CD8-positive, alpha-beta memory T cell (primary cell): ENCODE measurements at places on chromosomes 2 and 18.

- no peak for DNase-seq
These were observed 7.9 kb upstream of the RNF152 start for GRCh38 chr18:61900504-61901281.

DNA sequence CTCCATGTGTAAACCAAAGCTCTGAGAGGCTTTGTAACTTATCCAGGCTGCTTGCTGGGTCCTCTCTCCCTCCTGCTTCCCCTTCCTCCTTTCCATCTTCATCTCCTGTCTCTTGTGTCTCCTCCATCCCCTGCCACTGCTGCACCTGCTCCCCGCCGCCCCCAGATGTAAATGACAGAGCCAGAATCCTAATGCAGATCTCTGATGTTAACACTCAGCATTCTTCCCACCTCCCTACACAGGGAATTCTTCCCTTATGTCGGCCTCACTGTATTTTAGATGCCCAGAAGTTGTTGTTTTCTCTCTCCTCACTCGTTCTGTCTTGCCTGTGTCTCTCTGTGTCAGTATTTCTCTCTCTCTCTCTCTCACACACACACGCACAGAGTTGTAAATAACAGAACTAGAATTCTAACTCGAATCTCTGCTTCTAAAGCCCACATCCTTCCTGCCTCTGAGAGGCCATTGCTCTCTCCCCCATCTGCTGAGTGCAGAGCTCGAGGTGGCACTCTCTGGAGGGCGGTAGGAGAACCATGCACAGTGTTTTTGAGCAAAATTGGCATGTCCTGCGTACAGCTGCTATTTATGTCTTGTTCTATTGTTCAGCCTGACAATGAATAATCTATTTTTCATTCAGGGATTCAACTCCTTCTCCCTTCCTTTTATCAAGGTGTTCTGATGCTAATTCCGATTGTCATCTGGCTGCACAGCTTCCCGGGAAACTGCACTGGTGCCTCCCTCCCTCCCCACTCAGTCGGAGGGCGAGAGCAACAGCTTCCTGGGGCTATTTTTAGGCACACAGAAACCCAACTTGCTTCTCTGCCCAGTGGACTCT, 219.9 kb downstream of the SH3RF3 start:
- DNase-seq = peak; percentile 50

DNA sequence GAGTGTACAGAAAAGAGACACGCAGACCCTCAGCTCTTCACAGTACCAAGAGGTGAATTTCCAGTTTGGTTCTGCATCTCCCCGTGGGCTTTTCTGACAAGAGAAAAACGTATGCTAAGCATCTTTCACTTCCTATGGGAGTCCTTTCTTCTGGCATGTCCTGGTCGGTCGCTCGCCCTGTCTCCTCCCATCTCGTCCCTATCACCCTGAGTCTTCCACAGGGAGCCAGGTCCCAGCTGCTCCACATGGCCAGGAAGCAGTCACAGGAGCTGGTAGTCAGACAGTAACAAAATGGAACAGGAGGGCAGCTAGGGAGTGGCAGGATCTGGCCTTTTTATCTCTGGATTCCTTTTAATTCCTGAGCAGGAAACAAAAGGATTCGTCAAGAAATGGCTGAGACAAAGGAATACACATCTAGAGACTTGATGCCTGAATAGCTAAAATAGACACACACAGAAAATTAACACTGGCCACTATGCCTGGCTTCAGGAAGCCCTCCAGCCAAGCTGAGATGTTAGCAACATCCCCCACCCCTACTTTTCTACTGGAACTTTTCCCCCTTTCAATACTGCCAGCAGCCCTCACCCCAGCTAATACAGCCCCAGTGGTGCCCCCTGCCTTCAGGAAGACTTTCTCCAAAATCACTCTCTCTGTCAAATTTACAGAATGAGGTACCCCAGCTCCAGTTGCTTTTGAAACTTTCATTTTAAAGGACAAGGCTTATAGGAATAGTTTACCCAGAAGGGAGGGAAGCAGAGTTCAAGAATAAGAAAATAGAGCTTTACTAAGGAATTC, 136.1 kb downstream of the DNER start:
- no peak for DNase-seq

DNA sequence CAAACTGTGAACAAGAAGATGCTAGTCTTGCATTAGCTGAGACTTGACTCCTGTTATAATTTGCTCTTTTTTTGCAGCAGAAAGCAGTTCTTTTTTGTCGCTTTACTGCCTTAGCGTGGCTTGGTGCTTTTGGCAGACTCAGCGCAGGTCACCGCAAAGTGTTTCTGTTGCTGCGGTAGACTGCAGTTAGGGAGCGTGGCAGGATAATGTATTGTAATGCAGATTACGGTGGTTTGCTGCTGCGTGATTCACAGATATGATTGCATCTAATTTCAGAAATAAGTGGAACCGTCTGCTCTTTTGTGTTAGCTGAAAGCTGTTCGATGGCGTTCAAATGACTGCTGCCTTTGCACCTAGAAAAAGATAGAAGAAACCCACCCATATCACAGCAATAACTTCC, 131.6 kb upstream of the SATB2 start:
- no peak for DNase-seq

- no peak for DNase-seq
These were observed 17.7 kb downstream of the RPIA start for GRCh38 chr2:88709181-88709631.

DNA sequence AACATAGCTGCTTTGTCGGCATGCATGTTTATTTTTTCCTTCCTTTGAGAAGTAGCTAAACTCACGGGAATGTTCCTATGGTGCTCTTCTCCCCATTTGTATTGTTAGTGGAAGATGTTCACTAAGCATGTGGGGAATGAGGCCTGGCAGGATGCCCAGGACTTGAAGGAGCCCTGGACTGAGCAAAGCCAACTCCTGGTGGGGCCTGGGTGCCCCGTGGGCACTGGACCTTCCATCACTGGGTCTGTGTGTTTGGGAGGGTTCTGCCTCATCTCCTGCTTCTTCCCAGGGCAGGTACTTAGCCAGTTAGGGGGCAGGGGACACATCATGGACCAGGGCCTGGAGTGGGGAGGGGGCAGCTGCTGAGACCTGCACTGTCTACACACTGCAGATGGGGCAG, 49.3 kb downstream of the ACAA2 start:
- DNase-seq = no peak

- DNase-seq = no peak
These were observed 63.3 kb upstream of the ASAP2 start for GRCh38 chr2:9143264-9143815.

- no peak for DNase-seq
These were observed 13.4 kb downstream of the SERPINB7 start for GRCh38 chr18:63788447-63789096.

GRCh38 chr18:59093668-59094067, 46.0 kb upstream of the SEC11C start:
- no peak for DNase-seq

DNA sequence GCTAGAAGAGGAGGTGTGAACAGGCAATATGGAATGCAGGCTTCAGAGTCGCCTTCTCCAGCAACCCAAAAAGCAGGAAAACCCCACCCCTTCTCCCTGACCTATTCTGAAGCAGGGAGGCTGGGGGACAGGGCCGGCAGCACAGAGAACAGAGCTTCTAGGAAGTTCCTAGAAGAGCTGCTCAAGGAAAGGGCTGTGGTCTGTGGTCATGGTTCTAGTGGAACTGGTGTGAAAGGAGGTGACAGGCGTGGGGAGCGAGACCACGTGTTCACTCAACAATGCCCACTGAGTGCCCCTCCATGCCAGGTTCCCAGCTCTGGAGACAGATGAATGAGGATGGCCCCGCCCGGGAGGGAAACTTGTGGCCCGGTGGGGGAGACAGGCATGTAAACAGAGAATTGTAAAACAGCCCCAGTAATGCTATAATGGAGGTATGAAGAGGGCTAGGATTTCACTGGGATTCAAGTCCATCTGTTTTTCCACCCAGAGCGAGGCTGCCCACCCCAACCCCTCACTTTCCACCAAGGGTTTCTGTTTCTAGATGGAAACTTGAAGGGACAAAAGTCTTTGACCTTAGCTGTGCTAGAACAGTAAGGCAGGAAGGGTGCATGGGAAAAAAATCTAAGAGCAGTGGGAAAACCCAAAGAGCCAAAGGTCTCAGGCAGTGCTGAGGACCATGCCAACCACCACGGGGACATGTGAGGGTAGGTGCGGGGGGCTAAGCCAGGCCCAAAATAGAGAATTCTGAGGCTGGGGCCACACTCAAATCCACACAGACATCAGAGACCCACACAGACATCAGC, 71.8 kb downstream of the TNS1 start:
- no peak for DNase-seq

GRCh38 chr2:9168821-9169221, 37.8 kb upstream of the ASAP2 start:
- no peak for DNase-seq

DNA sequence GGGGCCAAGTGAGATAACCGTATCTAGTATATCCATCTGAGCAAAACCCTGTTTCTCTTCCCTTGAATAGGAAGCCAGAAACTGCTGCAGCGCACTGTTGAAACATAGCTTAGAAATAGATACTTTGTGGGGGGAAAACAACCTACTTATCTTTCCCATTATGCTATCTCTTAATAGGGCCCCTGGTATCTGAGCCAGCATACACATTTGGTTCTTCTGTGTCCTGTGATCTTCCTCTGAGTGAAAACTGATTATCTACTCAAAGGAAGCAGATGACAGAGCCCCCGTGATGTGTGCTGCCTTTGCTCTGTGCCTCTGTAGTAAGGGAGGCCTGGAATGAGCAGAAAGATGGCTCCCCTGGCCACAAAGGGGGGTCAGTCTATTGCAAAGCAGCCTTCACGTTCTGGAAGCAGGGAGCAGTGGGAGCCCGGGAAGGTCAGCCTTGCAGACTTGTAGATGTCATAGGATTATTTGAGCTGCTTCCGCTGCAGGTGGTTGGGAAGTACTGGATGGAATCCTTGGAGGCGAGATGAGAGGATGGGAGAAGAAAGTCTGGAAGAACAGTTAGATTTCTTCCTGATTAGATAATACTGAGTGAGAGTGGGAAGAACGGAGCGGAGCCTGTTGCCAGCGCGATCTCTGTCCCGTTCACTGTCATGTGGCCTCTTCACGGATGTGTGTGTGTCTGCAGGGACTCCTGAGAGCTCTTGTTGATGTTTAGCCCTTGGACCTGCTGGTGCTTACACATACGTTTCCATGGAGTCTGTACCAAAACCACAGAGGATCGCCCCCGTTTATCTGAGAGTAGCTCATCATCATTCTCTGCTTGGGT, 150.1 kb downstream of the AGAP1 start:
- DNase-seq = no peak

- DNase-seq = no peak
These were observed 32.6 kb upstream of the AGPS start for GRCh38 chr2:177359836-177360595.

DNA sequence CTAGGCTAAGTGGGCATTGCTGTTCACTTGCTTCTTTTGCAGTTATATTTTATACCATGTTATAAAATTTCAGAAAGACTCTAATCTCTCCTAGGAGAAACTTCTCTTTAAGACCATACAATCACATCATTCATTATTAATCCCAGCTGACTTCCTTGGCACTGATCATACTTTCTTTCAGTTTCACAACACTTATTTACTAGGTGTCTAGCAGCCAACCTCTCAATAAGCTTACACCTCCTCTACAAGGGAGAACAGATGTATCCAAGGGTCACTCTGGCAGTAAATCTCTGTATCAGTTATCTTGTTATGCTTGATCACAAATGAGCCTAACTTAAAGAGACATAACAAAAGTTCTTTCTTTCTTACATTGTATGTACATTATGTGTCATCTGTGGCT, 69.8 kb upstream of the EPB41L5 start:
- no peak for DNase-seq

DNA sequence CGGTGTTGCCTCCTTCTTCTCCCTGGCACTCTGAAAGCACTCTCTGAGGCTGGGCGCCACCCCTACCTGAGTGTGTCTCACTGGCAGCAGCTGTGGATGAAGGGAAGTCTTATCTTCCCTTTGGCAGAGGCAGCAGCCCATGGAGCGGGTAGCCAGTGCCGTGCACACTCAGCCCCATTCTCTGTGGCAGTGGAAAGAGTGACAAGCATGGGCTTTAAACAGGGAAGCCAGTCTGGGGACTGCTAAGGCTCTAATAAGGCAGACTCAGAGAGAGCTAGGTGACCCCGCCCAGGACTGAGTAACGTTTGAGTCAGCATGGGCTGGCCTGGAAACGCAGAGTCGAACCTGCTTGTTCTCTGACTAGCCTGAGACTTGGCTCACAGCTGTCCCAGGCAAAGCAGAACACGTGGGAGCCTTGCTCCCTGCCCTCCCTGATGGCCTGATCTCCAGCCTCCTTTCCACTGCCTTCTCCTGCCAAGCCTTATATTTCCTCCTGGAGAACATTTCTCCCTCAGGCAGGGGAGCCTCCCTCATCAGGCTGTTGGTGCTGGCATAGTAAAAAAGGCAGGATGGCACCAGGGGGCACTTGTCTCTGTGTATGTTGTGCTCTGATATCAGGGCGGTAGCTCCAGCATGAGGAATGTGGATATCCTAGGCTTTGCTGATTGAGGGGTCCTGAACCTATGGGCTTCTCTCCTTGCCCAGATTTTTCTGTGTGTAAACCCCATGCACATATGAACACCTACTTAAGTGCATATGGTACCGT, 93.9 kb upstream of the LGALSL start:
- no peak for DNase-seq

DNA sequence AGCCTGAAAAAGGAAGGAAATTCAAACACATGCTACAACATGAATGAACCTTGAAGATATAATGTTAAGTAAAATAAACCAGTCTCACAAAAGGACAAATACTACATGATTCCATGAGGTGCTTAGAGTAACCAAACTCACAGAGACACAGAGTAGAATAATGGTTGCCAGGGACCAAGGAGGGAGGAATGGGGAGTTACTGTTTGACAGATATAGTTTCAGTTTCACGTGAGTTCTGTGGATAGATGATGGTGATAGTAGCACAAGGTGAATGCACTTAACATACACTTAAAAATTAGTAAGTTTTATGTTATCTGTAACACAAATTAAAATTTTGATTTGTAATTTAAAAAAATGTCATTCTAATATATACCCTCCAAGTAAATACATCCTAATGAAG, 106.9 kb upstream of the ACVR1C start:
- no peak for DNase-seq

DNA sequence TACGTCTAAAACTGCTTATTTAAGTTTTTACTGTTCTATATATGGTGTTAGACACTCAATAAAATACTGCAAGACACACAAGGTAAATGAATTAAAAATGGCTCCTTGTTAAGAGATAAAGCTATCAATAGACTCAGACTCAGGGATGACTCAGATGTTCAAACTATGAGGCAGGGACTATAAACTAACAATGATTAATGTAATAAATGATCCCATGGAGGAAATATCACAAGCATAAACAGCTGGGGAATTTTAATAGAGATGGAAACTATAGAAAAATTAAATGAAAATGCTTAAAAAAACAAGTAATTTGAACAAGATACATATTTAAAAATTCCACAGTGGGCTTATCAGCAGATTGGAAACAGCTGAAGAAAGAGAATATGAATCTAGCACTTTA, 650.8 kb downstream of the DCDC2C start:
- no peak for DNase-seq
